ENCODE measurements at places on chromosomes 12 and 14.
A peak's percentile ranks its signal among the peaks of the same experiment; 100 is the strongest.

DNA sequence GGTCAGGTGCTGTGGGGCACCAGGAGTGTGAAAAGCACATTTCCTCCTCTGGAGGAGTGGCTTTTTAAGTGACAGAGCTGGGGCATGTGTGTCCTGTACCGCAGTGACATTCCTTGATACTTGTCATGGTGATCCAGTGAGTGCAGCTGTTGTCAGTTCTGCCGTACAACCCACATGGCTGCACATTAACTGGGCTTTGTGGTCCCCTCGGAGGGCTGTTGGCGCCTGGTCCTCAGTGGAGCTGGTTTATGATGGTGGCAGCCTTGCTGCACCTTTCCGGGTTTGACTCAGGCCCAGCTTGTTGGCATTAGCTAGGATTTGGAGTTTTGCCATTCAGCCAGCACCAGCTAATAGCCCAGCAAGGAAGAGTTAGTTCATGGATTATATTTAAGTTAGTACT lies 77.0 kb downstream of the SLC25A47 start:
- DNase-seq = no peak

DNA sequence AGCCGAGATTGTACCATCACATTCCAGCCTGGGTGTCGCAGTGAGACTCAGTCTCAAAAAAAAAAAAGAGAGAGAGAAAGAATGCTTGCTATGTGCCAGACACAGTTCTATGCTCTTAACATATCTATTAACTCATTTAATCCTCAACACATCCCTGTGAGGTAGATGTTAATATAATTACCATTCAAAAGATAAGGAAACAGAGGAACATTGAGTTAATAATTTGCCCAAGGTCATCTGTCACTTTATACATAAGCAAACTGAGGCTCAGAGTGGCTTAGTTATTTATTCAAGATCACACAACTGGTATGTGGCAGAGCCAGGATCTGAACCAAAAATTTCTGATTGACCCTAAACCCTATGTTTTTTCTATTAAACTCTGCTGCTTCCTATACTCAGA lies 116.1 kb upstream of the BCAT1 start:
- DNase-seq = no peak

DNA sequence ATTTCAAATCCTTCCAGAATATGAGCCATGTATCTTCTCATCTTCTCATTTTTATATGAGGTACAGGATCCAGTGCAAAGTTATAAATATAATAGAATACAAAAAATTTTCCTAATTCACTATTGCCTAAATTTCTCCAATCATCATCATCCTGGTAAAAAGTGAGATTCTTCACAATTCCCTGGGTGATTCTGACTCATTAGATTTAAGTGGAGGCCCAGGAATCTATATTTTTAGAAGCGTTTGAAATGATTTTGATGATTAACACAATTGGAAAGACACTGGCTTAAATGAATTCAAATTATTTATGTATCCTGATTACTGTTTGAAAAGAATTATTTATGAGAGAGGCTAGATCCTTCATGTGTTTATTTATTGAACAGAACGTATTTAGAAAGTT lies 380.3 kb upstream of the PDE3A start:
- DNase-seq = no peak

DNA sequence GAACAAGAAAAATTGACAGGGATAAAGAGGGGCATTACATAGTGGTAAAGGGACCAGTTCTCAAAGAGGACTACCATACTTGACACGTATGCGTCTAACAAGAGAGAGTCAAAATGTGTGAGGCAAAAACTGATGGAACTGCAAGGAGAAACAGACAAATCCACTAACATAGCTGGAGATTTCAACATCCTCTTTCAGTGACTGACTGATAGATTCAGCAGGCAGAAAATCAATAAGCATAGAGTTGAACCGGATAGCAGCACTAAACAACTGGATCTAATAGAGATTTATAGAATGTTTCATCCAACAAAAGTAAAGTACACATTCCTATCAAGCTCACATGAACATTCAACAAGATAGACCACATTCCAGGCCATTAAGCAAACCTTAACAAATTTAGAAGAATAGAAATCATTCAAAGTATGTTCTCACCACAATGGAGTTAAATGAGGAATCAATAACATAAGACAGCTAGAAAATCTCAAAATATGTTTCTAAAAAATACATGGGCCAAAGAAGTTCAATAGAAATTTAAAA lies 16.1 kb upstream of the CRACR2A start:
- no peak for DNase-seq

GRCh38 chr12:108884116-108885012 lies 4.5 kb downstream of the DAO start:
- DNase-seq = peak; percentile 36

GRCh38 chr12:52871291-52872039 lies 22.7 kb upstream of the KRT78 start:
- DNase-seq = no peak

- no peak for DNase-seq
These were observed 107.1 kb downstream of the PLEKHA5 start for GRCh38 chr12:19236656-19237055.

DNA sequence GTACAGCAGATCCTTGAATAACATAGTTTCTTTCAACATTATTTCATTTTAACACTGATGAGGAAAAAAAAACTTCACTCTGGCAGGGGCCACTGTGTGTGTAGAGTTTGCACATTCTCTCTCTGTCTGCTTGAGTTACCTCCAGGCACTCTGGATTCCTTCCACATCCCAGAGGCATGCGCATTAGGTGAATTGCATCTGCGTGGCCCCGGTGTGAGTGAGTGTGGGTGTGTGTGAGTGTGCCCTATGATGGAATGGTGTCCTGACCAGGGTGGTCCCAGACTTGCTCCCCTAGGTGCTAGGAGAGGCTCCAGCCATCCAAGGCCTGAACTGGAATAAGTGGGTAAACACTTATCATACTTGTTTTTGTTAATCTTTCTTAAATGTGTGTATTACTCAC lies 90.6 kb upstream of the LRIG3 start:
- no peak for DNase-seq

DNA sequence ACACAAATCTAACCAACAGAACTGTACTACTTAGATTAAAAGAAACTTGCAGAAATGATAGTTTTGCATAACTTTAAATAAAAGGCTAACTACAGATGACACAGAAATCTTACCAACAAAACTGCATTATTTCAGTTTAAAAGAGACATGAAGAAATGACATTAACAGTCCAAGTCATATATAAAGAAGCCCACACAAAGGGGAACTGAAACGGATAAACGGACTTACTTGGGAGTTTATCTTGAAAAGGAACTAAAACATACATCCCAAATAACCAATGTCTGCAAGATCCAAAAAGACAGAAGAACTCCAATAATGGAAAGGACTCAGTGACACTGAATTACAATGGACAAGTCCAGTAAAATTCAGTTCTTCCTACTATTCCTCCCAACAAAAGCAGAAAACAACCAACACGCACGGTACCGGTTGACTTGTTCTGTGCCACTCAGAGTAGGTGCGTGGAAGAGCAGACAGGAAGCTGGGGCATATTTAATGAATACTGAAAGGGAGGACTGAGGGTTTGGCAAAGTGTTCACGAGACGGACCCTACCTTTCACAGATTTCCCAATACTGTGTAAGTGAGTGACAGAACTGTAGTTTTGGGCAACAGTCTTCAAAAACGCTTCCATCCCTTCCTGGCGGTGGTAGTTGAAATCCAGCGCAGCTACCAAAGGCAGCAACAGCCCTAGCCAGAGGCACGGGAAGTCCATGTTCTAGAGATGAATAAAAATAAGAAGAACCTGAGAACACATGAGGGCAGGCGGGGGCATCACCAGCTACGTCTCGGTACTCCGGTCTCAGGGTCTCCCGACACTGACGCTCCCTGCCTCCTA lies 627 bp downstream of the CPM start:
- DNase-seq = no peak

GRCh38 chr12:108789546-108789945 lies 58.2 kb upstream of the CORO1C start:
- DNase-seq = no peak

GRCh38 chr14:91035855-91036254 lies 24.6 kb downstream of the RPS6KA5 start:
- DNase-seq = no peak

- DNase-seq = no peak
These were observed 392.8 kb downstream of the SOX5 start for GRCh38 chr12:23556661-23557060.

DNA sequence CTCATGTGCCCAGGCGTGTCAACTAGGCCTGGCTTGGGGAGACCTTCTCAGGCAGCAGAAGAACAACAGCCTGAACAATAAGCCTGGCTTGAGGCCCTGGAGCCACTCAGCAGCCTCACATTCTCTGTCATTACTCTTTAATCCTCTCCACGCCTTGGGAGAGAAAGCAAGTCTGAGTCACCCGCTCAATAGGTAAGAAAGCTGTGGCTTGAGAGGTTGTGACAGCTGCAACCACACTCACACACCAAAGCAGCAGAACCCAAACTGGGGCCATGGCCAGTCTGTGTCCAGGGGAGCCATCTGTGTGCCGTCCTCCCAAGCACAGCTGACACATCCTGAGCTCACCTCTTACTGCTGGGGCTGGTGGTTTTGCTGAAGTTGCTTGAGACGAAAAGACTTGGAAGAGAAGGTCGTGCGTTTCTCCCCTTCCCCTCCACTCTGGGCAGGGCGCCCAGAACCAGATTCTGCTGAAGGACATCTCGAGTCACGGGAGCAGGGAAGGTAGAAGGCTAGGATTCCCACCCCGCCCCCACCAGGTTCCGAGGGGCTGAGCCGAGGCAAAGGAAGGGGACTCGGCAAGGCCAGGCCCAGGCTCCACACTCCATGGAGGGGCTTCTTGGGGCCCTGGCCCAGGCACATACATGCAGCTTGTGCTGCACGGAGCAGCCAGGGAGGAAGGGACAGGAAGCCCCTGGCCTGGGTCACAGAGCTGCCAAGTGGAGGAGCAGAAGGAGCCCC lies 5.5 kb downstream of the TMEM63C start:
- no peak for DNase-seq

DNA sequence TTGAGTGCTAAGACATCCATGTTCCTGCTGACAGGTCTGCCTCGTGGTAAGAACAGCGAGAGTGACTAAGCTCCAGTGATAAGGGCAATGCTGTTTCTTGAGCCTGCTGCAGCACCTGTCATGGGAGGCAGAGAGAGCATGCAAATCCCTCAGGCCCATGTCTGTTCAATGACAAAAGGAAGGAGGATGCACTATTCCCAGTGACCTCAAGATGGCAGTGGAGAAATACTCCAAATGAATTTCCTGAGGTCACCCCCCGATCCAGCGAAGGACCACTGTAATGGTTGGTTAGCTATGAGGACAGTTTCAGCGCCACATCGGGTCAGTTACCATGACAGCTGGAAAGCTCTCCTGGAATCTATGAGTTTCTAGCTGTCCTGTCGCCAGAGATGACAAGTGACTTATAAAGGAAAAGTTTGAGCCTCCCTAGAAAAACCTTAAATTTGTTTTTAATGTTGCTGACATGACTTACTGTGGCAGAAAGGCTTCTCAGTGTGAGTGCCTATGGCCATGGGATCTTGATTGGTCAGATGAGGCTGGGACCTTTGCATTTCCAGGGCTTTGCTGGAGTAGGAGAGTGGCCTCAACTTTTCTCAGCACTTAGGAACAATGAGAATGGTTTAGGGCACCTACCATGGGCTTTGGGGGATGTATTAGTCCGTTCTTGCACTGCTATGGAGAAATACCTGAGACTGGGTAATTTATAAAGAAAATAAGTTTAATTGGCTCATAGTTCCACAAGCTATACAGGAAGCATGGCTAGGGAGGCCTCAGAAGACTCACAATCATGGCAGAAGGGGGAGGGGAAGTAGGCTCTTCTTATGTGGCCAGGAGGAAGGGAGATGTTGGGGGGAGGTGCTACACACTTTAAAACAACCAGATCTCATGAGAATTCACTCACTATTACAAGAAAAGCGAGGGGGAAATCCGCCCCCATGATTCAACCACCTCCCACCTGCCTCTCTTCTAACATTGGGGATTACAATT lies 88.0 kb upstream of the TMEM260 start:
- peak; percentile 4 for DNase-seq

- DNase-seq = no peak
These were observed 440.5 kb downstream of the RAD51B start for GRCh38 chr14:68260121-68260520.

DNA sequence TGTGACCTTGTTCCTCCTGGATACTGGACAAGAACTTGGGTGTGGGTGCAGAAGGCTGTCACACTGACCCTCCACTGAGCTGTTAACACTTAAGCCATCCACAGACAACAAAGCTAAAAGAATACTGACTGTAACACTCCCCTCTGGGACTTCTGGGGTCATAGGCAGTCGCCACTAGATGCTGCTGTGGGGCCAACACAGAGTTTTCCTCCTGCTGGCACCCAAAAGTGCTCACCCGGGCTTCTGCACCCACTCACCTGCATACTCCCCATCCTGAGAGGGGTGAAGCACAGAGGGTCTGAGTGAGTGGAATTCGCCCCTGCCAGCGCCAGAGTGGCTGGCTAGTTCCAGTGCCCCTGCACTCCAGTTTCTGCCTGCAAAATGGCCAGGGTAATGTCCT lies 422.4 kb upstream of the LMO3 start:
- no peak for DNase-seq

GRCh38 chr14:23164250-23164649 lies 19.2 kb downstream of the SLC7A8 start:
- DNase-seq = no peak

DNA sequence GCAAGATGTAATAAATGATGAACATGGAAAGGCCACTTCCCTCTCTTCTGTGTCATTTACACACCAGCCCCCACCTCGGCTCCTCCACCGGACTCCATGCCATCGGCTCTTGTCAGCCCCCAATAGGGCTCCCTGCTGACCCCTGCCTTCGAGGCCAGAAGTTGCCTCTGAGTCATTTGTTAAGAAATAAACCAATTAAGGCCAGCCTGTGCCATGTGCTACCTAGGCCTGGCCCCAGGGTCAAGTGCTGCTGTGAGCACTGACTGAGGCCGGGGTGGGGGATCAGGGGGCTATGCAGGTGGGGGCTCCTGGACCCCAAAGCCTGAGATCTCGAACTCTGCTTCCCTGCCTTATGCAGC lies 53.2 kb downstream of the TESC start:
- no peak for DNase-seq

DNA sequence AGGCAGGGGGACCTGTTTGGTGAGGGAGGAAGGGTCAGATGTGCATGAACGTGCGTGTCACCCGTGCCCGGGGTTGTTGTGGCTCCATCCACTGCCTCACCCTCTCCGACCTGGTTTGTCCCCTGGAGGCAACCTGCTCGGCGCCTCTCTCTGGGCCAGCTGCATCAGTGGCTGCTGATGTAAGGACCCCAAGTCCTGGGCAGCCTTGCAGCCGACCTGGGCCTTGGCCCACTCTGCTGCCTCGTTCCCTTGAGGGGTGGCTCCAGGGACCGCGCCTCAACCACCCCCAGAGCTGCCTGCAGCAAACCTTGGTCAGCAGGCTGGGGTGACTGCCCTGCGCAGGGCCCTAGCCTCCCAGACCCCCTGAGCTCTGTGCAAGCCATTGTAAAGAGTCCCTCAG lies 351.7 kb downstream of the TMEM121 start:
- DNase-seq = no peak

DNA sequence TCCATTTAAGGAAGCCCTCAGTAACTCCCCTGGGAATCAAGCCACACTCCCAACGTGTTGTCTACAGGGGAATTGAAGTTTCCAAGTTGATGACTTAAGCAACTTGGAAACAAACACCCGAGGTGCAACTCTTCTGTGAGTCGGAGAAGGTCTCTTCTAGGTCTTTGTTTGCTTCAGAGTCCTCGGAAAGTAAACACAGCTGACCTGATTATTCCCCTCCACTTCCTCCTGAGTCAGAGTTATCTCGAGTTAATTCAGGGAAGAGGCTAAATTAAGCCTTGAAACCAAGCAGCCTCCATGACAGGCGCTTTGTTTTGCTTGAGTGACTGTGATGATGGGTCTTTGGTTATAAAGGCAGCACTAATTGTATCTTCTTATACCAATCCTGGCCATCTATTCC lies 41.8 kb downstream of the TUNAR start:
- no peak for DNase-seq

- DNase-seq = no peak
These were observed 66.6 kb upstream of the KCNA5 start for GRCh38 chr12:4977102-4977501.

Data from activated CD8-positive, alpha-beta memory T cell treated with anti-CD3 and anti-CD28 coated beads for 4 hours (primary cell).